K562 (cell line): ENCODE measurements at places on chromosomes 7 and 10.

DNA sequence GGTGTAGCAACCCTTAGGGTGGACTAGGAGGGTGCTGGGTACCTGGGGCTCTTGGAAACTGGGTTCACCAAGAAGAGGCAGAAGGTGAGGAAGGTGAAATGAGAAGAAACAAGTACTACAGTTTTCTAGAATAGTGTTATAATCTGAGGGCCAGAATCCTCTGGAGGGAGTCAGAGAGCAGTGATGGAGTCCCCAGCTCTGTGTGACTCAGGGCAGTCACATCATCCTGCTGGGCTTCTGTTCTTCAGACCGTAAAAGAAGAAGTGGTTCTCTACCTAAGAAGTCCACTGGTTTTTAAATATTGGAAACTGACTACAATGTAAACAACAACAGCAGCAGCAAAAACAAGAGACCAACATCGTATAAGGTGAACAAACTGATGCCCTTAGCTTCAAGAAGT is 197.3 kb downstream of the PRPF18 start:
- no peak for DNase-seq

DNA sequence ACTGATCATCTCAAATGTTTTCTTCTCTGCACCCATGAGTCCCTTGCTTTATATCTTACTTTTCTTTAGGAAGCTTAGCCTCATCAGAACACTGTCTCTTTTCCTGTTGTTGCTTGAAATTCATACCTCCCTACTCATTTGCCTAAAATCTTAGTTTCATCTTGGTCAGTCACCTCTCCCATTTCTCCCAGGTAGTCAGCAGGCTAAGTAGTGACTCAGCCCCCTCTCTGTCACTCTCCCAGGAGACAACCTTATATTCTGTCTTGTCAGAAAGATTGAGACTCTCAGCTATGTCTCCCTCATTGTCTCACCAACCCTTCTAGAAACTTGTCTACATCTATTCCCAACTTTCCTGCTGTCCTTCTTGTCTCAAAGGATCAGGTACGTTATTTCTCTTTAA is 280.9 kb downstream of the BBS9 start:
- no peak for DNase-seq

- DNase-seq = peak; percentile 14
Measured at GRCh38 chr10:23702977-23703414, 264.1 kb downstream of the OTUD1 start.

GRCh38 chr7:157278167-157278790 is 58.5 kb upstream of the DNAJB6 start:
- DNase-seq = no peak

DNA sequence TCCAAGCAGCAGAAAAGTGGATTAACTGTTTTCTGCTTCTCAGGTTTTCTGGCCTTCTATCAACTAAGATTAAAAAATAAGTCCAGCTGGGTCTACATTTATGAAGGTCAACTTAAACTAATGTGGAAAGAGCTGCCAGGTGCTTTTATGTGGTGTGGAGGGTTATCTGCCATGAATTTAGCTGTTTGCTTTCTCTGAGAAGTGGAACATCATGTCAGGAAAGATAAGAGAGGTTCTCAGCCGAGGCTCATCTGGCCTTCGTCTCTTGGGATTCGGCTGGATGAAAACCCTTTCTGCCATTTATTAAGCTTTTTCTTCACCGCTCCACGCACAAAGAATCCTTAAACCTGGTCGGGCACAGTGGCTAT is 5.5 kb downstream of the PTPRN2 start:
- no peak for DNase-seq

DNA sequence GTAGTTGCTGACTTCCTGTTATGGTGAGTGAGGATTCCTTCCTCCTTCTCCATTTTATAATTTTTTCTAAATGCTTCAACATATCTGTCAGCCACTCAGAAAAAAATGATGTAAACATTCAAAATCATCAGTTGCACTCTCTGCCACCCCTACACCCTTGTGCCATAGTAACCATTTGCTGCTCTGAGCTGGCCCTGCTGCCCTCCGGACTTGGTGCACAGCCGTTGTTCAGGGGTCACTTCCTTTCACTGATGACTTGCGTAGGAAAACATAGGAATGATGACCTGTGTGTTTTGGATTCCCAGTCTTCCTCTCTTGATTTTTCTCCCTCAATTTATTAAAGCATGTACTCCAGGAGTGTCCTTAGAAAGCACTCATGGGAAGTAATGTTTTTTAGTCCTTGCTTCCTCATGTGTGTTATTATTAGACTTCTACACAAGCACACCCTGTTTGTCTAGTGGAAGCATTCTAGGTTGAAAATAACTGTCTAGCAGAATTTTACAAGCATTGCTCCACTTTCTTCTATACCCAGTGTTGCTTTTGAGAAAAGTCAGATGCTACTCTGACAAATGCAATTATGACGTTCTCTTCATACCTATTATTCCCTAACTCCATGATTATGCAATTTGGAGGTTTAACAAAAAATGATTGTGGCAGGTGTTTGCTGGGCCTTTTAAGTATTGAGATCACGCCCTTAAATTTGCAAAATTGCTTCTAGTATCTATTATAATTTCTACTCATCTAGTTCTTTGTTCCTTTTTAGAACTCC is 62.6 kb upstream of the MTPN start:
- no peak for DNase-seq
